ENCODE measurements at places on chromosomes 16 and 17. TPM values are rescaled to one million over a fixed set of nuclear protein-coding genes. Genes with fewer than 3 reads are reported as not detected.

The KRT27 gene
- polyA plus RNA-seq: not detected

The VTN gene
- 5.6 TPM for polyA plus RNA-seq

The MPV17L gene
- 1.0 TPM for polyA plus RNA-seq

The NPIPB5 gene
- polyA plus RNA-seq: 59.6 TPM

The ZG16 gene
- polyA plus RNA-seq: not detected

The KRT32 gene
- not detected for polyA plus RNA-seq

The NUFIP2 gene
- polyA plus RNA-seq: 9.7 TPM

The TBX21 gene
- polyA plus RNA-seq: 0.12 TPM

The RUNDC1 gene
- 33.8 TPM for polyA plus RNA-seq

The CD300LB gene
- not detected for polyA plus RNA-seq

The STX1B gene
- 8.0 TPM for polyA plus RNA-seq

The MYH11 gene
- 12.2 TPM for polyA plus RNA-seq

The CPNE7 gene
- 7.0 TPM for polyA plus RNA-seq

The KCNH4 gene
- polyA plus RNA-seq: not detected

The FCSK gene
- polyA plus RNA-seq: 10.2 TPM

The RHBDL1 gene
- polyA plus RNA-seq: 4.7 TPM

The TBX2 gene
- polyA plus RNA-seq: 193 TPM

The PSMC5 gene
- 144 TPM for polyA plus RNA-seq

The PNMT gene
- polyA plus RNA-seq: 11.9 TPM

The TENT4B gene
- polyA plus RNA-seq: 6.2 TPM

The TMEM231 gene
- polyA plus RNA-seq: 20.3 TPM

The ORAI3 gene
- 101 TPM for polyA plus RNA-seq

The NDE1 gene
- 33.4 TPM for polyA plus RNA-seq

The FBXL19 gene
- 3.9 TPM for polyA plus RNA-seq

The SMIM5 gene
- polyA plus RNA-seq: 0.42 TPM

The ATP1B2 gene
- polyA plus RNA-seq: 157 TPM

The TRIM25 gene
- polyA plus RNA-seq: 7.3 TPM

The SPHK1 gene
- 14.3 TPM for polyA plus RNA-seq

The UTP4 gene
- polyA plus RNA-seq: 47.6 TPM

The HCRT gene
- polyA plus RNA-seq: 1.9 TPM

The ETV4 gene
- polyA plus RNA-seq: 1.9 TPM

The ABI3 gene
- 2.5 TPM for polyA plus RNA-seq

The MT1G gene
- not detected for polyA plus RNA-seq

The LGALS9C gene
- polyA plus RNA-seq: not detected

The CCDC200 gene
- polyA plus RNA-seq: 6.1 TPM

The KRTAP9-2 gene
- not detected for polyA plus RNA-seq
